GM12878 (cell line): ENCODE measurements at places on chromosomes 6 and 20. TPM values are rescaled to one million over a fixed set of nuclear protein-coding genes. Genes with fewer than 3 reads are reported as not detected.

Gene FAM83C
- not detected in 2 replicates for polyA plus RNA-seq

DNA sequence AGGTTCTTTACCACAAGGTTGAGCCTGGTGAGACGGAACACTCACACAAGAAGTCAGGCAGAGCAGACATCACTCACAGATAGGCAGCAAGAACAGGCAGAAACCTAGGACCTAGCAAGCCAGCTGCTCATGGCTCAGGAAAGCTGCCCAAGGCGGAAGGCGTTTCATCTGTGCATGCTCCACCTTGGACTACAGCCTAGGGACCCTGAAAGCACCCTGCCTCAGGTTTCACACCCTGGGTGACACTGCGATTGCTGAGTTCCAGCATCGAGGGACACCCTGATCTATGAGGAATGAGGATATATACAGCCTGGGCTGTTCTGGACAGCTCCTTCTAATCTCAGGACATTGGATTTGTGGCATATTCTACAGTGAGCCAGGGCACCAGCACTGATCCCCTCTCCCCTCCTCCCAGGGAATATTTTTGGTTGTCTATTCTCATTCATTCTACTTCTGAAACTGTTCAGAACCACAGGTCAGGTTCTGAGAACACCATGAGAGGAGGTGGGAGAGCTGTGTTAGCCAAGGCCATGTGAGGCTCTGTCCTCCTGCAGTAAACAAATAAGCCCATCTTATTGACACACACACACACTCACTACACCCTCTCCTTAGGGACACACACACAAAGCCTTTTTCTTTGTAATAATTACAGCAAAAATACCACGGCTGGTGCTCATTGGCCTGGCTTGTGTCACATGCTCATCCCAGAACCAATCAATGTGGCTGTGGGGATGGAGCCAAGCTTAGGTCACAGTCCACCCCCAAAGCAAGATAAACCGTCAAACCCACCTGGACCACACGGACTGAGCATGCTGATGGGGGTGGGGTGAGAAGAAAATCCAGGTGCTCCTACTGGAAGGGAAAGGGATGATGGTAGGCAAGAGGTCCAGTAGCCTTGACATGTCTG, 26.3 kb upstream of the PMEPA1 start:
- no peak overlapping the region for H3K4me3 ChIP-seq
- H3K27ac ChIP-seq, result no peak overlapping the region
- H3K36me3 ChIP-seq, result no peaks in the 10 kb centered on the region
- peaks cover 20% of the 10 kb centered on the region for H3K4me1 ChIP-seq

GRCh38 chr6:167839343-167839742, 12.6 kb downstream of the AFDN start:
- no peaks in the 10 kb centered on the region for H3K4me1 ChIP-seq
- no peaks in the 10 kb centered on the region for H3K27me3 ChIP-seq
- no peak overlapping the region for H3K4me3 ChIP-seq

DNA sequence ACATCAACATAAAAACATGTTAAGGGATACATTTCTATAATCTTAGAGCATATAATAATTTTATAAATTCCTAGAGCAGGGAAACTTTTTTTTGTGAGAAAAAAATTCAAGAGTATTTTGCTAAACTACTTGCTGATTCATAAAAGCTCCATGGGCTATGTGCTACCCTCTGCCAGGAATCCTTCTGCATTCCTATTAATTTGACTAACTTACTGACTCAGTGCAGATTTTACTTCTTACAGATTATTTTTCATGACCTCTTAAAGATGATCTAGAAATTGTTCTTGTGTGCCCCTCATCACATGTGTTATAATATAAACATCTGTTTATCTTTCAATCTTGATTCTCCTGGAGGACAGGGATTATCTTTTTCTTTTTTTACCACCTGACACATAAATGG, 5.7 kb downstream of the VTA1 start:
- peaks cover 6% of the 10 kb centered on the region; the same call in 1 of the 2 replicates for H3K36me3 ChIP-seq
- no peak overlapping the region for H3K27ac ChIP-seq
- H3K27me3 ChIP-seq, result no peaks in the 10 kb centered on the region
- H3K4me1 ChIP-seq, result no peaks in the 10 kb centered on the region

GRCh38 chr20:19958928-19959327, 58.2 kb upstream of the NAA20 start:
- no peaks in the 10 kb centered on the region; the same call in 1 of the 2 replicates for H3K27me3 ChIP-seq
- no peak overlapping the region for H3K4me3 ChIP-seq
- no peak for DNase-seq
- no peaks in the 10 kb centered on the region for H3K4me1 ChIP-seq
- H3K36me3 ChIP-seq, result no peaks in the 10 kb centered on the region

DNA sequence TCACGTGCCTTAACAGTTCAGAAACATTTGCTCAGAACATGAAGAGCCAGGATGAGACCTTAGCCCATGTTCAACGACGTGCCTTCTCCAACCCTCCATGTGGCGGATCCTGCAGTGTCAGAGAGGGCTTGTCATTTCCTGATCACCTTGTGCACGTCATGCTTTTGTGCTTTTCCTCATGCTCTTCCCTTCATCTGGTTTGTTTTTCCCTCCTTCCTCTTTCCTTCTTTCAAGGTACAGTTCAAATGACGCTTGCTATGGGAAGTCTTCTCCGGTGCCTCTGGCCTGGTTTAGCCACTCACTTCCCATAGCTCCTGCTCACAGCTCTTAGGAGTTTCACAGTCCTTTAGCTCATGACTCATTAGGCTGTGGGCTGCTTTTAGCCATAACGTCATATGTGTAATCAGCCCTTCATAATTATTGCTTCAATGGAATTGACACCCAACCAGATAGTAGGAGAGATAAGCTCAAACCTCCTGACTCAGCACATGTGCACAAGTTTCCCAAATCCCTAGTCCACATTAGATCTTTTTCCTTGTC, 102.7 kb upstream of the CNKSR3 start:
- no peak overlapping the region for H3K4me3 ChIP-seq
- no peaks in the 10 kb centered on the region for H3K4me1 ChIP-seq
- no peak overlapping the region for H3K27ac ChIP-seq
- no peaks in the 10 kb centered on the region for H3K27me3 ChIP-seq
- no peak for DNase-seq
- H3K36me3 ChIP-seq, result no peaks in the 10 kb centered on the region

- no peak for DNase-seq
- H3K4me1 ChIP-seq, result no peaks in the 10 kb centered on the region
- no peak overlapping the region for H3K27ac ChIP-seq
- no peak overlapping the region for H3K4me3 ChIP-seq
Measured at GRCh38 chr6:92682516-92683398, 736.6 kb downstream of the EPHA7 start.

DNA sequence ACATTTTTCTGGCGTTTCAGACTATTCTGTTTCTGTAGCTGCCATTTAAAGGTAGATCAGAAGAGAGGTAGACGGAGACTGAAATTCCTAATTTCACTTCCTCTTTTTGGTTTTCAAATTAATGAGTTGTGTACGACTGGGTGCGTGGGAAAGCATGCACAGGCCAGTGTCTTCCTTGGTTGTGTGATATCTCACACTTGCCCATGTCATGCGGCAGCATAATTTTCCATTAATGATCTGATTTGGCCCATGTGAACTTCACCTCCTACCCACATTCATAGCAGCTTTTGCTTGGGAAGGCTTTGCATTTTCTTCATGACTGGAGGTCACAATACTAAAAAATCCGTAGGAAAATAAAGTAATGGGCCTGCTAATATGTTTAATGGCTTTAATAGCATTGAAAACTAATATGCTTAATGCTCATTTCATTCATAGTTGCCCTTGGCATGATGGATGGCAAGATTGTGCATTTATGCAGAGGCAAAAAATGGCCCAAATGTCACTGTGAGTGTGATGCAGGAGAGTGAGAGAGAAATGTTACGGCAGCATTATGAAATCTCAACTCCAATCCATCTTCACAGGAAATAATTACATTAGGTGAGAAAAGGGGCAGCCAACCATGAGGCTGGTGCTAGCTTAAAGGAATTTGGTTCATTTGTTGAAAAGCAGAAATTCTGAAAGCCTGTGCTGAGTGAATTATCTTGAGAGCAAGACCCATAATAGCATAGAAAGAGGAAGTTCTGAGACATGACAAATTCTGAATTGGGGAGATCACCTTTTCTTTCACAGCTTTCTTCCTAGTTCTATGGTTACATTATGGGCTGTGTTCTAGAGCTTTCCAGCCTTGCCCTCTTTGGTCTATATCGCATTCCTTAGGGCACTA, 69.0 kb upstream of the UST start:
- peak; percentile 82 for DNase-seq
- peak overlapping the region; percentile 75 for H3K27ac ChIP-seq
- no peaks in the 10 kb centered on the region; the same call in 1 of the 2 replicates for H3K36me3 ChIP-seq
- H3K4me3 ChIP-seq, result no peak overlapping the region
- H3K4me1 ChIP-seq, result peaks cover 20% of the 10 kb centered on the region

GRCh38 chr6:163017801-163018200, 290.0 kb downstream of the PACRG start:
- H3K27me3 ChIP-seq, result no peaks in the 10 kb centered on the region
- no peak overlapping the region for H3K27ac ChIP-seq
- no peak for DNase-seq
- H3K4me1 ChIP-seq, result no peaks in the 10 kb centered on the region
- H3K36me3 ChIP-seq, result no peaks in the 10 kb centered on the region
- H3K4me3 ChIP-seq, result no peak overlapping the region

Gene IMPG1
- polyA plus RNA-seq, result not detected in 2 replicates

Gene MTFR2
- polyA plus RNA-seq, result 25.7 and 25.9 TPM in 2 replicates

Gene NKX2-2
- not detected in 2 replicates for polyA plus RNA-seq

DNA sequence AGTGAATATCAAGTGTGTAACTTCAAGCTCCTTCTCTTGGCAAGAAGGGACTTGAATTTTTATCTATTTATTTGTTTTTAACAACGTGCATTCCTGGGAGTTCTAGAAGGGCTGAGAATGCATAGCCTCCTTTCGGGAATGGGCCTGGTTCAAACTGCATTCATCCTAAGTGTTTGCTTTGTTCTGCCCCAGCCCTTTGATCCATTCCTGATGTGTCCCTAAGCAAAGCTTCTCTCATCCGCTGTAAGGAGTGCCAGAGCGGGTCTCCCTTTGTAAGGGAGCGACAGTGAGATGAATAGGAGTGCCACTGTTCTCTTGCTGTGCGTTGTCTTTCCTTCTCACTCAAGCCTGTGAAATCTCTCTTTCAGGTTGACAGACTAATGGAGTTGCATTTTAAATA, 61.0 kb upstream of the VSTM2L start:
- no peak for DNase-seq
- H3K27me3 ChIP-seq, result no peaks in the 10 kb centered on the region
- no peak overlapping the region for H3K4me3 ChIP-seq
- H3K36me3 ChIP-seq, result peaks cover 10% of the 10 kb centered on the region

DNA sequence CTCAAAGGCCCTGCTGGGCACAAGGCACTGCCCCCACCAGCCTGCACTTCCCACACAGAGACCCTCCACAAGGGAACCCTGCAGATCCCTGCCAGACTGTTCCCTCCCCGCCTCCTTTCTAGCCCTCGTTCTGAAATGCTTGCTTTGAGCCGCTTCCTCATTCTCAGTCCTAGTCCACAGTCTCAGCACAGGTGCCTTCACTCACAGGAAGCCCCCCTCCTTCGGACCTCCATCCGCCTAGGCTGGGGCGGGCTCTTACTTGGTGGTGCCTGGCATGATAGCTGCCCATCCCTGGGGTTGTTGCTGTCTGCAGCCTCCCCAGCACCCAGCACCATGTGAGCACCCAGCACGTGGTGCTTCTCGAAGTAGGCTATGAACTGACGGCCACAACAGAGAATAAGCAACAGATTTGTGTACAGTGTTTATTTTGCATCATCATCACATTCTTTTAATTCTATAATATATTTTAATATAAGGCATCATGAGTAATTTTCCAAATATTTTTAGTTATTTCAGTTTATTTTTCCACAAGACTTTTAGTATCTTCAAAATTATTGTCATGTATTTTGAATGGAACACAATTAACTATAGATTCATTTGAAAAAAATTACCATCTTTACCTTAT, 12.3 kb downstream of the CST5 start:
- H3K4me1 ChIP-seq, result no peaks in the 10 kb centered on the region
- H3K4me3 ChIP-seq, result no peak overlapping the region
- no peaks in the 10 kb centered on the region for H3K36me3 ChIP-seq

Gene BTN1A1
- 1.1 and 1.4 TPM in 2 replicates for polyA plus RNA-seq

Gene TCP11
- not detected in 2 replicates for polyA plus RNA-seq

DNA sequence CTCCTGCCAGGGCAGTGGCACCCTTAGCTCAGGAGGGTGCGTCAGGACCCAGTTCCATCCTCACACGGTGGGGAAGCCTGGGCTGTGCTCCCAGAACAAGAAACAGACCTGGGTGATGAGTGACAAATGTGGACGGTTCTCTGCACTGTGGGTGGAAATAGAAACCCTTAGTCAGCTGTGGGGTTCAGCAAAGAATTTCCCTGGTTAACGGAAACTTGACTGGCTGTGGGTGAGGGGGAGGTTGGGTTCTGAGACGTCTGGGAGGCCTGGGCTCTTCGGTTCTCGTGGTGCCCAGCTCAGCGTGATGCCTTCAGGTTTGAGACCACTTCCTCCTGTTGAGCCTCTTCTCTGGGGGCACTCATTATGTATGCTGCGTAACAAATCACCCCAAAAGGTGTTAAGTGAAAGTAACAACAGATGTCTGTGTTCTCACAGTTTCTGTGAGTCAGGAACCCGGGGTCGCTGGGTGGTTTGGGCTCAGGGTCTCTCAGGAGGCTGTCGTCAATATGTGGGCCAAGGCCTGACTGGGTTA, 53.1 kb upstream of the FAM83D start:
- peak overlapping the region; percentile 39; the same call in 1 of the 2 replicates for H3K4me3 ChIP-seq
- H3K4me1 ChIP-seq, result peaks cover 78% of the 10 kb centered on the region
- no peaks in the 10 kb centered on the region for H3K27me3 ChIP-seq
- DNase-seq, result peak; percentile 91
- peak overlapping the region; percentile 96 for H3K27ac ChIP-seq
- peaks cover 4% of the 10 kb centered on the region; the same call in 1 of the 2 replicates for H3K36me3 ChIP-seq

GRCh38 chr6:123541462-123541861, 95.3 kb downstream of the TRDN start:
- no peaks in the 10 kb centered on the region for H3K36me3 ChIP-seq
- H3K4me1 ChIP-seq, result no peaks in the 10 kb centered on the region
- no peaks in the 10 kb centered on the region for H3K27me3 ChIP-seq
- DNase-seq, result no peak
- no peak overlapping the region for H3K4me3 ChIP-seq

DNA sequence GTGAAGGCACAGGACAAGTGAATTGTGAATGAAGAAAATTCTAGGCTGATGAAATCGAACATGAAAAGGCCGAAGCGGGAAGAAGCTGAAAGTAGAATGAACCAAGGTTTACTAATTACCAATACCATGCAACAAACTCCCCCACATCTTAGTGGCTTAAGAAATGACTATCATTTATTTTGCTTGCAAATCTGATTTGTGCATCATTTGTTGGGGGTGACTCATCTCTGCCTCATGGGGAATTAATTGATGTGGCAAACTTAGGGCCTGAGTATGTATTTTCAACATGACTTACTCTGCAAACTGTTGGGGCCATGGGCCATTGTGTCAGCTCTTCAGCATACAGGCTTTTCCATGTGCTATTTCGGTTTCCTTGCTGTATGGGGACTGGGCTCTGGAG, 26.8 kb downstream of the PPP1R14C start:
- H3K27ac ChIP-seq, result no peak overlapping the region
- H3K4me3 ChIP-seq, result no peak overlapping the region
- H3K27me3 ChIP-seq, result no peaks in the 10 kb centered on the region
- no peak for DNase-seq

GRCh38 chr6:32074996-32075532, 34.1 kb downstream of the TNXB start:
- H3K27ac ChIP-seq, result no peak overlapping the region
- DNase-seq, result no peak
- H3K4me1 ChIP-seq, result no peaks in the 10 kb centered on the region
- no peaks in the 10 kb centered on the region for H3K36me3 ChIP-seq
- peaks cover 4% of the 10 kb centered on the region for H3K27me3 ChIP-seq

GRCh38 chr6:132954936-132955335, 140.6 kb downstream of the RPS12 start:
- no peaks in the 10 kb centered on the region for H3K4me1 ChIP-seq
- no peak overlapping the region for H3K27ac ChIP-seq
- no peaks in the 10 kb centered on the region for H3K27me3 ChIP-seq
- no peak for DNase-seq

- no peaks in the 10 kb centered on the region for H3K36me3 ChIP-seq
- no peak overlapping the region for H3K4me3 ChIP-seq
- no peak overlapping the region for H3K27ac ChIP-seq
Measured at GRCh38 chr6:113317442-113317841, 539.7 kb upstream of the MARCKS start.
